ENCODE measurements at places on chromosomes 2 and 18. TPM values are rescaled to one million over a fixed set of nuclear protein-coding genes. Genes with fewer than 3 reads are reported as not detected.

DNA sequence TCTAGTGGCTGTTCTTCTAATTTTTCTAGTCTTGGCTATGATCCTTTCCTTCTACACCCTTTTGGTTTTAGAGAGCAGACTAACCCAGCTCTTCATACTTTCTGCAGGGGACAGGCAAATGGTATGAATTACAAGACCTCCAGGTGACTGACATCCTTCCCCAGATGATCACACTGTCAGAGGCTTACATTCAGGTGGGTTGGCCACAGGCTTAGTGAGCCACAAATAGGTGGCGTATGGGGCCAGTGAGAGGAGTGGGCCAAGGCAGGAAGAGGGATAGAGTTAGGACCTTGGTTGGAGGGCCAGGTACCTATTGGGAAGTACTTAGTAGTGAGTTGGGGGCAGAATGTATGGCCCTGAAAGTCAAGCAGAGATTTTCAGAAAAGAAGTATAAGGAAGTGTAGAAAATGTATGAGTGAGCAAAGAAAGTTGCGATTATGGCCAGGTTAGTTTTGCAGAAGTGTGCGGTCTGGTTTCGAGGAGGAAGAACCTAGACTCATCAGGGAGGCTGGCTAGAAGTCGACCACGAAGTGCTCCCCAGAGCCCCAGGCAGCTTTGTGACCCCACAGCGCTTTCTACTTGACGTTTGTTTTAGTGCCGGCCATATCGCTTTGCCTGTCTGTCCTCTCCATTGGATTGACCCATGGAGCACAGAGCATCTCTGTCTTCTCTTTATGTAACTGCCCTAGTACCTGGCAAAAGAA is 20.0 kb downstream of the SFTPB start:
- H3K27ac ChIP-seq = no peak overlapping the region
- H3K36me3 ChIP-seq = peaks cover 64% of the 10 kb centered on the region
- no peaks in the 10 kb centered on the region for H3K27me3 ChIP-seq
- peaks cover 2% of the 10 kb centered on the region for H3K4me1 ChIP-seq

GRCh38 chr18:3360211-3360610 is 89.8 kb upstream of the TGIF1 start:
- no peaks in the 10 kb centered on the region for H3K36me3 ChIP-seq
- no peak overlapping the region for H3K27ac ChIP-seq
- no peak for DNase-seq
- H3K4me3 ChIP-seq = no peak overlapping the region
- H3K27me3 ChIP-seq = no peaks in the 10 kb centered on the region

DNA sequence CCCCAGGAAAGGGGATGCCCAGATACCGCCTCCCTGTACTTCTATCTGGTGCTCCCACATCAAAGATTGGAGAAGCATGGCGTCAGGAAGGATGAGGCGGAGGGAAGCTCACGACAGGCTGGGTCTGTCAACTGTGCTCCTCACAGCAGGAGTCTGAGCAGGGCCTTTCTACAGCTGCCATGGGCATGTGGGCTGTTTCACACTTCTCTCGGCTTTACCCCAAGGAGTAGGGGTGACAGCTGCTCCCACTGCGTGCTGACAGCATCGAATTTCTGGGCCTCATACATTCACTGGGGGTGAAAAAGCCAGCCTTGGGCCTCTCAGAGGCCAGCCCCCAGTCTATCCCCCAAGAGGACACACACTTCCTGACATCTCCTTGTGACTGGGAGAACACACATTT is 21.1 kb downstream of the NEURL3 start:
- DNase-seq = no peak
- H3K36me3 ChIP-seq = peaks cover 11% of the 10 kb centered on the region
- H3K4me1 ChIP-seq = peaks cover 42% of the 10 kb centered on the region

NTSR2 gene
- not detected for total RNA-seq

CAPN14 gene
- 0.07 TPM for total RNA-seq

- H3K4me3 ChIP-seq = no peak overlapping the region
- no peaks in the 10 kb centered on the region for H3K36me3 ChIP-seq
Observed at GRCh38 chr2:107111623-107112022, 225.7 kb upstream of the ST6GAL2 start.

DNAJB2 gene
- 52.4 TPM for total RNA-seq

GRCh38 chr2:226526716-226527115 is 272.9 kb downstream of the IRS1 start:
- no peak overlapping the region for H3K4me3 ChIP-seq
- no peak for DNase-seq
- no peaks in the 10 kb centered on the region for H3K4me1 ChIP-seq
- H3K27me3 ChIP-seq = peaks cover 3% of the 10 kb centered on the region

MROH2A gene
- not detected for total RNA-seq

LYPD6B gene
- total RNA-seq = not detected

DNA sequence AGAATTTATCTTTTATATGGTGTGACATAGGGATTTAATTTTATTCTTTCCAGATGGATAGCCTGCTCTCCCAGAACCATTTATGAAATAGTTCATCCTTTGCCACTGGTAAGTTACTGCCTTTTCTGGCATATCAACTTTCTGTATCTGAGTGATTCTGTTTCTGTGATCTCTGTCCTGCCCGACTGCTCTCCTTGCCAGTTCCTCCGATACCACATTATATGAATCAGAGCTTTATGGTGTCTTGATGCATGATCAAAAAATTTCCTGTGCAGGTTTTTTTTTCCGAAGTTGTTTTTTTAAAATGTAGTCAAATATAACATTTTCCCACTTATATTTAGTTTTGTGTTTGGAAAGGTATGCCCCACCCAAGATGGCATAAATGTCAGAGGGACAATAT is 242.5 kb downstream of the CYP26B1 start:
- H3K4me1 ChIP-seq = no peaks in the 10 kb centered on the region
- no peaks in the 10 kb centered on the region for H3K36me3 ChIP-seq
- no peak overlapping the region for H3K27ac ChIP-seq
- H3K4me3 ChIP-seq = no peak overlapping the region
- peaks cover 2% of the 10 kb centered on the region for H3K27me3 ChIP-seq

- no peaks in the 10 kb centered on the region for H3K4me1 ChIP-seq
- DNase-seq = no peak
- H3K27me3 ChIP-seq = no peaks in the 10 kb centered on the region
- H3K27ac ChIP-seq = no peak overlapping the region
- no peak overlapping the region for H3K4me3 ChIP-seq
Observed at GRCh38 chr18:66160007-66160406, 409.2 kb downstream of the CDH7 start.

DNA sequence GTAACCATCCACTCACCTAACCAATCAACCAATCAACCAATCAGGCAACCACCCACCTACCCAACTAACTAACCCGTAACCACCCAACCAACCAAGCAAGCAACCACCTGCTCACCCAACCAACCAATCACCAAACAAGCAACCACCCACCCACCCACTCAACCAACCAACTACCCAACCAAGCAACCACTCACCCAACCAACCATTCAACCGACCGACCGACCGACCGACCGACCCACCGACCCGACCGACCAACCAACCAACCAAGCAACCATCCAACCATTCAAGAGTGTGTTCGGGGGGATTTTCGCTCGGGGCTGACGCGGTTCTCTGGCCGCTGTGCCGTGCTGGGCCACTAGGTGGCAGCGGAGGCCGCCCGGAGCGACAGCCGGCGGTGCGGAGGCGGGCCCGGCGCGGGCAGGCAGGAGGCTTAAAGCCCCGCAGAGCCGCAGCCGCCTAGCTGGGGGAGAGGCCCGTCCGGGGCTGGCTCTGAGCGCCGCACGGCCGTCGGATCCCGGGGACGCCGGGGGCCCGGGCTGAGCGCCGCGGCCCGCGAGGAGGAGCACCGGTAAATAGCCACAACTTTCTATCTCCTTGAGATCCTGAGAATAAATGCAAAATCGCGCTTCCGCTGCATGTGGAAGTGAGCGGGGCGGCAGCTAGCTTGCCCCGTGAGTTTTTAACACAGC is at the start of gene MC5R:
MC5R (plus strand) TSS at position 443 of the 689 bp plus-strand sequence. CDS start 1,617 bp downstream, outside the sequence.
- no peaks in the 10 kb centered on the region for H3K36me3 ChIP-seq
- H3K27ac ChIP-seq = peak within 1 kb of the TSS; percentile 12
- peaks cover 16% of the 10 kb centered on the region for H3K27me3 ChIP-seq
- peak within 1 kb of the TSS; percentile 64 for H3K4me3 ChIP-seq
- H3K4me1 ChIP-seq = no peaks in the 10 kb centered on the region

GRCh38 chr18:70250781-70251180 is 38.1 kb upstream of the SOCS6 start:
- peak; percentile 25 for DNase-seq
- H3K36me3 ChIP-seq = no peaks in the 10 kb centered on the region
- H3K4me1 ChIP-seq = no peaks in the 10 kb centered on the region
- no peak overlapping the region for H3K4me3 ChIP-seq

PTH2R gene
- total RNA-seq = 0.07 TPM

CHN1 gene
- 3.1 TPM for total RNA-seq

DNA sequence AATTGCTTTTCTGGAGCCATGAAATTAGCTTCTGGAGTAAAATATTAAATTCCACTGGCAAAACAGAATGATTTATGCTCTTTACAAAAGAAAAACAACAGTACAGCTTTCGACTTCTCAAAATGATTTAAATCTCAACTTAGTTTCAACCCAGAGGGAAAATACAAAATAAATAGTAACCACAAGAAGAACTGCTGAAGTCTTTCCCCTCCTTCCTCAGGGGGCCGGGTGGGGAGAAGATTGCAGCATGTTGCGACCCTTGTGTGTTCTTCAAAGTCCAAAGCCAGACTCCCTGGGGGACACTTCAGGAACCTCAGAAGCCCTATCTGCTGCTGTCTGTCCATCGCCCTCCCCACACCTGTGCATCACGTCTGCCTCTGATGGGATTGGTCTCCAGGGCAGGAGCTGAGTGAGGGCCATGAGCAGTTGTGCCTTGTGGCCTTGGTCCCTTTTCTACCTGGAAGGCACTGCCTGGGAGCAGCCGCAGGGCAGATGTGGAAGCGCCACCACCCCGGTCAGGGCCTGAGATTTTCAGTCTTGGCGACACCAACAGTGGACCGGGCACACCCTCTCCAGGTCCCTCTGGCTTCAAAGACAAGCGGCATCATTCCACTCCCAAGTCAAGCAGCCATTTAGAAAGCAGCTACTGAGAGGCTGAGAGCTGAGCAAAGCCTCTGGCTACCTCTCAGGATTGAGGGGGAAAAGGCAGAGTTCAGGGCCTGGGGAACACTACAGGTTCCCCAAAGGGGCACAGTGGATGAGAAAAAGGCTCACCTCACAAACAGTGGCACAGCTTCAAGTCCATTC is 210.1 kb upstream of the RAB6C start:
- H3K36me3 ChIP-seq = no peaks in the 10 kb centered on the region
- H3K4me1 ChIP-seq = no peaks in the 10 kb centered on the region
- H3K4me3 ChIP-seq = no peak overlapping the region
- no peak for DNase-seq

IL36A gene
- 0.23 TPM for total RNA-seq

- no peak overlapping the region for H3K4me3 ChIP-seq
- DNase-seq = peak; percentile 90
- H3K27ac ChIP-seq = no peak overlapping the region
- H3K27me3 ChIP-seq = peaks cover 9% of the 10 kb centered on the region
- peaks cover 4% of the 10 kb centered on the region for H3K4me1 ChIP-seq
- no peaks in the 10 kb centered on the region for H3K36me3 ChIP-seq
Observed at GRCh38 chr2:68925295-68925896, 27.3 kb downstream of the GKN2 start.

APOB gene
- total RNA-seq = not detected
